ENCODE measurements at places on chromosomes 11 and 22.

- DNase-seq = no peak
Observed at GRCh38 chr11:34176751-34177209, 71.4 kb downstream of the NAT10 start.

- no peak for DNase-seq
Observed at GRCh38 chr11:36376009-36376887, 80.2 kb downstream of the PRR5L start.

DNA sequence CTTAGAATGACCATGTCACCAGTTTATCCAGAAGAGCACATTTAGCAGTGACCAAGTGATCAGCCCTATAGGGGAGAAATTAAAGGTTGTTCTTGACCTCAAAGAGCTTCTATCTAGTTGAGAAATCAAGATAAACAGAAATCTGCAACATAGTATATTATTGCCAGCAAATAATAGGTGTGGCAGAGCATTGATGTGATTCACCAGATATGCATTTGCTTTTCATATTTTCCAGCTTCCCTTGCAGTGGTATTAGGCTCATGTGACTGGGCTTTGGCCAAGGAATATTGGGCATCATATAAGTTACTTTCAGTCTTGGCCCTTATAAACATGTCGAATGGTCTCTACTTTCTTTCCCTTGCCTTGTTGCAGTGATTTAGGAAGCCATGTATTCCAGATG lies 34.5 kb downstream of the COMMD9 start:
- no peak for DNase-seq

DNA sequence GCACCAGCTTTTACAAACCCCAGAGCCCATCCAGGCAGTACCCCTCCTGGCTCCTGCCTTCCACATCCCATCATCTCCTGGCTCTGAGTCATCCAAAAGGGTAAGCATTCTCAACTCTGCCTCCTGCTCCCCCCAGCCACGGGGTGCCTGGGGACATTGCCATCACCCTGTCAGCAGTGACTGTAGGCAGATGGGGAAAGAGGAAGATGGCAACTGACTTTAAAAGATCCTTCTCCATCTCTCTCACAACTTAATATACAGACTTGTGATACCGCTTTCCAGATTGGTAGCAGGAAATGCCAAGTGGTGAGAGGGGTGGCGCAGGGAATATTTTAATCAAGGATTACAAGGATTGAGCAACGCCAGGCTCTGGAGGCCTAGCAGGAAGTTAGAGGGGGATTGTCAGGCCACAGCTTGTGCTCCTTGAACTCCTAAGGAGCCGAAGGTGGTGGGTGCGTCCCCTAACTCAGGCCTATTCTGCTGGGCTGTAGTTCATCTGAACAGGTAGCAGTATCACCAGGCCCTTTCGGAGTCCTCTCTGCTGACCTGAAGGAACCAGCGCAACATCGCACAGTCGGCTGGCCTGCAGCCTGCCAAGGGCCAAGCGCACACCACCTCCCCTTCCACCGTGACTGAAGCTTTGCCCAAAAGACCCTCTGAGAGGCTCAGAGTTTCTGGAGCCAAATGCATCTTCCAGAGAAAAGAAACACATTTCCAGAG lies 83.3 kb downstream of the ZC3H12C start:
- DNase-seq = no peak

- DNase-seq = no peak
Observed at GRCh38 chr11:9806946-9807687, 143.2 kb downstream of the SWAP70 start.

DNA sequence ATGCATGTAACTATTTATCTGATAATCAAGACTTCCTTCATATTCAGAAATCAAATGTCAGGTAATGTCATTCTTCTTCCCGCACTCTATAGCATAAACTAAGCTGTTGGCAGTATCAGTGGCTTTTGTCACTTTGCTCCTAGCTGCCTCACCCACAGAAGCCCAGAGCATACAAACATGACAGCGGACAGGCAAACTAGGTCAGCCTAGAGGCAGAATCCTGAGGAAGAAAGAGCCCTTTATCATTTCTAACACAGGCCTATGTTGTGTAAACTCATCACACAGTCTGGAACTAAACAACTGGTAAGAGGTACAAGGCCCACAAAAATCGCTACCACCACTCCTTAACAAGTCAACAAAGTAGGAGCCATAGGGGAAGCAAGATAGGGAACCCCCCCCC lies 21.0 kb downstream of the GUCY1A2 start:
- no peak for DNase-seq

DNA sequence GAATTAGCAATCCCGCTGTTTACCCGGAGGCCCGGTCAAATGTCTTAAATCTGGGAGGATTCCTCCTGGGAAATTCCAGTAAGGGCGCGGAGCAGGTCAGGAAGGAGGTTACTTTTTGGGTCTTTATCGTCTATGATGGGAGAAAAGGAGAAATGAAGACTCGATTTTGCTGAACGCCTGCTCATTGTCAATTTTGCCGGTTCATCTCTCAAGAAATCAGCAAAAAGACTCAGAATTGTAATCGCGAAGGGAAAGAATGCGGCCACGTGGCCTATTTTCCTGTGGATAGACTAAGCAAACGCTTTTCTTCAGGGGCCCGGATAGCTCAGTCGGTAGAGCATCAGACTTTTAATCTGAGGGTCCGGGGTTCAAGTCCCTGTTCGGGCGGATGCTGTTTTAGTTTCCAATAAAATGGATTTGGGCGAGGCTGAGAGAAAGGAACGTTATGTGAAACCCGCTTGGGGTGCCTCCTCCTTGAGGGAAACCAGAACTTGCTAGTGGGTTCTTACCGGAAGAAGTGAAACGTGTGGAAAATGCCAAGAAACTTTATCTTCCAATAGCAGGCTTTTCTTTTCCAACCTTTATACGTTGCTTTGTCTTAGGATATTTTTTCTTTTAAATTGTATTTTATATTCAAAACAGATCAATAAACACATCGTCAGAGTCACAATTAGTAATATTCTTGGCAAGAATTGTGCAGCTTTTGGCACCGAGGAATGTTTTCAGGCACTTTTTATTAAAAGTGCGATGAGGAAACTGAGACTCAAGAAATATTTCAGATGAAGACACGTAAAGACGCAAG lies 45.0 kb downstream of the OR4D9 start:
- DNase-seq = no peak

DNA sequence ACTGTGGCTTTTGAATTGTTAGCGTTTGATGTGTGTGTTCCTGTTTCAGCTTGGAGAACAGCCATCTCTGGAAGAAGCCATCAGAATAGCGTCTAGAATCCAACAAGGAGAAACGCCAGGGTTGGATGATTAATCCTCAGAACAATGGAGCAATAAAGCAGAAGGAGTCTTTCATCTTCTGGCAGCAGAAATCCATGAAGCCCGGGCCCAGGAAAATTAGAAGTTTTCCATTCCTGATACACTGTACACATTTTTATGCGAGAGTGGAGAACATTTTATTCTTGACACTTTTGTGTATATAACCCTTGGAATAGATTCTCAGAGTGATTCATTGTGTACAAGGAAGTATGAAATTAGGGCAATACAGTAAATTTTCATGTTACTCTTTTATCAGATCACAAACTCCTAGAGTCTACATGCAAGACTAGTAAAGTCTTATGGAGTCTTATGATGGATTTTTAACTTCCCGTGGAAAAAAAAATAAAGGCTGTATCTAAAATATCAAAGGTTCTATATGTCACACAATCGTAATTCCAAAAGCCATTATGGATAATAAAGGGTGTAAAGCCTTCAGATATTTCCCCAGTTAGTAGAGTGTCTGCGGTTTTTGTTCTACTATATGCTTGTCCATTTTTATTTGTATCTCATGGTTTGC lies 45.9 kb upstream of the WEE1 start:
- DNase-seq = no peak
